ENCODE measurements at places on chromosomes 6 and 20.

DNA sequence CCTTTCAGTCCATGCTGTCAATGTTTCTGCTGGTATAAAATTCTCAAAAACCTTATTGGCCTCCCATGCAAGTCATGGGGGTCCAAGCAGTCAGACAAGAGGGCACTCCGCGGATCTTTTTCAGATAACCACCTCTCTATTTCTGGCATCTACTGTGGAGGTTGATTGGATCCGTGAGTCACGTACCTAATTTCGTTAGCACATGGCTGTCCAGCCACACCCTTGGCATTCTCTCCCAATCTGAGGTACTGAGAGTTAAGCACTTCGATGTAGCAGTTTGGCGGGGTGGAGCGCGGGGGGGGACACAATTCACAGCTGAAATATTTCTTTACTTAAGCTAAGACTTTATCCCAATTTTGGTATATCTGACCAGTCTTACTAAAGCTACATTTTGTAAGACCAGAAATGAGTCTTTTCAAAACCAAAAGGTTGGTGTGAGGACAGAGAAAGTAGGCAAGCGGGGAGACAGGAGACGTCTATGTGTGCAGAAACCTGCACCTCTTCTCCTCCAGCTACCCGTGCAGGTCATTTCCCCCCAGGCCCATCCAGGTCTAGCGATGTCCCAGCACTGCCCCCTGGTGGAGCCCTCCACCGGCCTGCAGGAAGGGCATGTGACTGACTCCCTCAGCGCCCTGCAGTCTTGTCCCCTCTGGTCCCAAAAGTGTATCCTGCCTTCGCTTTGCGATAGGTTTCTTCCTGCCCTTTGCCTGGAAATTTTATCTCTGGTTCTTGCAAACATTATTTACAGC is 113.1 kb downstream of the ADAT2 start:
- peak; percentile 45 for ATAC-seq

DNA sequence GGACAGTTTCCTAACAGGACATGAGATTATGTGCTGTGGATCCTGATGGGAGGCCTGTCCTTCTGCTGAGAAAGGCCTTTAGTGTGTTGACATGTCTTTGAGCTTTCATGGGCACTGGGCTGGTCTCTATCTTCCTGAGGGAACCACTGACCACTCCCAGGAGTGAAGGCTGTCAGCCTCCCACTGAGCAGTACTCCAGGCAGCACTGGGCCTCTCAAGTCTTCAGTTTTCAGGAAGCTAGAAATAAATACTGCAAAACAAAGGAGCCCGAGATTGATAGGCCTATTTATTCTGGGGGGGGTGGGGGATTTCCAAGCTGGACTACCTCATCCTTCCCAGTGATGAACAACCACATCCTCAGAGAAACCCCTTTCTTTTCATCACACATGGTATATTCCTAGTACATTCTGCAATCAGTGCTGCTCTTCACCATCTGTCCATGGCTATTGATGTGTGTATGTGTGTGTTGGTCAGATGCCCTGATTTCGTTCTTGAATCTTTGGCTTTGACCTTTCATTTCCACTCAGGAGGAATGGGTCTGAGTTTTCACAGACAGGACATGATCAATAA is 180.9 kb upstream of the SPTLC3 start:
- no peak for ATAC-seq

- ATAC-seq = no peak
Measured at GRCh38 chr6:99563056-99563723, 5.3 kb downstream of the CCNC start.

DNA sequence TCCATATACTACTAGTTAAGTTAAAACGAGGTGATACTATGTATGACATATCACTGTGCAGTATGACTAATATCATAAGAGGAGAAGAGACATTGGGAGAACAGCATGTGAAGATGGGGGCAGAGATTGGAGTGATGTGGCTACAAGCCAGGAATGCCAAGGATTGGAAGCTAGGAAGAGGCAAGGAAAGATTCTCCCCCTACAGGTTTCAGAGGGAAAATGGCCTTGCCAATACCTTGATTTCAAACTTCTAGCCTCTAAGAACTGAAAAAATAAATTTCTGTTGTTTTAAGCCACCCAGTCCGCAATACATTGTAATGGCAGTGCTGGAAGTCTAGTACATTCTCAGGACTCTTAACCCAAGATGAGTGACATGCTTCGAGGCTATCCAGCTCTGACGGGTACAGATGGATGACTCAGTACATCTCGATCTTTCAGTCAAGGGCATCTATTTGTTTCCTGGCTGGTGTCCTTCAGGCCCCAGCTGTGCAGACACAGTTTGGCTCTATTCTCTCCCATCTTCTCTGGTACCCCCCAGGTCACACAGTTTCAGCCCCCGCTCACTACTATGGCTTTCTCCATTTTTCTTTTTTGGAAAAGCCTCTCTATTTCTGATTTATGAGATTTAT is 55.5 kb upstream of the THEMIS start:
- ATAC-seq = peak; percentile 41

DNA sequence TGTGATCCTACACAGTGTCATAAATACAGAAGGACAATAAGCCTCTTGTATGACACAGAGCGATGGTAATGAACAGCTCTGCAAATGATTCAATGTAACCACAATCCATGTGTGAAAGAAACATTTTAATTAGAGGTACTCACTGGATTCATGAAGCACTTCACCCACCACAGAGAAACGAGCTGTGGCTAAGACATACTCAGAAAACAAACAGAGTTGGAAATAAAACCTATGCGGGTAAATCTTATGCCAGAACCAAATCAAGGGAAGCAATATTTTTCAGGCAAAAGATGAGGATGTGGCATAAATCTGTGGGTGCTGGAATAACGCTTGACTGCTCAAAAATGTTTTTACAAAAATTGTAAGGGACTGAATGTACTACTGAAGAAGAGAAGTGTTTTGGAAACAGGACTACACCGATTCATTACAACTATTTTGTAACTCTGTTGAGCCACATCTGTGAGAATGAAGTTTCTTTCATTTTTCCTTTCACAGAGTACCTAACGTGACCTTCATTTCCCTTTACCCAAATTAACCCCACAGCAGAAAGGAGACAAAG is 112.1 kb downstream of the WDR27 start:
- ATAC-seq = no peak

DNA sequence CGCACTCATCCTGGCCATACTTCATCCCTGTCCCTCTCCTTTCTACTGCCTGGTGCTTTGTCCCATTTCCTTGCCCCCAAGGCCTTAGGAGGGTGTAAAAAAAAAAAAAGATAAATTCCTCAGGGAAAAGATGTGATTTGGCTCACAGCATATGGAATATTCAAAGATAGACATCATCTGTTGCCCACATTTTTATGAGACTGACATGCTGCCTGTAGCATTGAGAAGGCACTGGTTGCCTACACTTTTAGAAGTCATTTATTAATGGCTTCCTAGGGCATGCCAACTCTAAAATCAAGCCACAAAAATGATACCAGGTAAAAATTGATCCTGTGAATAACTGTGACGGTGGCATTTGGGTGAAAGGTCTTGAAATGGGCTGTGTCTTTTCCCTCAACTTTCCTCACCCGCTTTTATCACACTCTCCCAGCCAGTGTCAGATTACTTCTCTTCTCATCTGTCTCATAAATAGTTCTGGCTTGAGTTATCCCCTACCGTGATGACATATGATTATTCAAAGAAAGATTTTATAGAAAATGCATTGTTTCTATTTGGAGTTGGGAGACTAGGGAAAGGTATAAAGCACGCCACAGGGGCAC is 139.4 kb downstream of the CARMIL1 start:
- ATAC-seq = no peak

GRCh38 chr20:47677635-47678453 is 107.4 kb downstream of the SULF2 start:
- ATAC-seq = peak; percentile 78

- ATAC-seq = no peak
Measured at GRCh38 chr6:158388727-158389126, 76.5 kb downstream of the TULP4 start.

- ATAC-seq = no peak
Measured at GRCh38 chr6:108561742-108562502, 1.2 kb downstream of the FOXO3 start.

DNA sequence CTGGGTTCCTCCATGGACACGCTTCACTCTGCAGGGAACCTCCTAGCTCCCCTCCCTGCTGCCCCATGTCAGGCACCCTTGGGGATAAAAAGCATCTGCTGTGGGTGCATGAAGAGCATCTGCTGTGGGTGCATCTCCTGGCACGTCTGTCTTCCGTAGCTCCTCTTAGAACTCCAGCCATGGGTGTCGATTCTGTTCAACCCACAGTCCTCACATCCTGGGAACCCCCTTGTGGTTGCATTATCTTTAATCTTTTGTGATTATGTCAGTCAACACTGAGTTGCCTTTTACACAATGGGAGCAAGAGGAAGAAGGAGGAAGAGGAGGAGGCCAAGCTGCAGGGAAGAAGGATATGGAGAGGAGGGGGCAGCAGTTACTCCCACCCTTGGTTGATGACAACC is 24.1 kb upstream of the CCR6 start:
- ATAC-seq = no peak

GRCh38 chr6:40389254-40389653 is 197.9 kb downstream of the LRFN2 start:
- ATAC-seq = no peak

DNA sequence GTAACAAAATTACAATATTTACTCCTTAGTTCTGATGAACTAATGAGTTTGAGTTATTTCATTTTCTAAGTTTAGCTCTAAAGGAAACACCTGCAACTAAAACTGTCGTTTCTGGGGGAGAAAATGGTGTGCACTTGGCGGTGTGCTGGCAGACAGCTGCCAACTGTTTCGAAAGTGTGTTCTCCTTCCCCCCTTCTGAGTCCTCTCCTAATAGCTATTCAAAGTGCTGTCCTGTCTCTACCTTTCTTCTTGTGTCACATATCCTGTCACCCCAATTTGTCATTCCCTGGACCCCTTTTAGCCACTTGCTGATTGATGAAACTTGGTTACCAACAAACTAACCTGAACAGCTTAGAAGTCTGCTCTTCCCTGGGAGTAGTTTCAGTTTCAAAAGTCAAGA is 4.9 kb upstream of the UBE2J1 start:
- ATAC-seq = no peak

GRCh38 chr6:95946906-95947305 is 68.9 kb upstream of the FUT9 start:
- no peak for ATAC-seq

DNA sequence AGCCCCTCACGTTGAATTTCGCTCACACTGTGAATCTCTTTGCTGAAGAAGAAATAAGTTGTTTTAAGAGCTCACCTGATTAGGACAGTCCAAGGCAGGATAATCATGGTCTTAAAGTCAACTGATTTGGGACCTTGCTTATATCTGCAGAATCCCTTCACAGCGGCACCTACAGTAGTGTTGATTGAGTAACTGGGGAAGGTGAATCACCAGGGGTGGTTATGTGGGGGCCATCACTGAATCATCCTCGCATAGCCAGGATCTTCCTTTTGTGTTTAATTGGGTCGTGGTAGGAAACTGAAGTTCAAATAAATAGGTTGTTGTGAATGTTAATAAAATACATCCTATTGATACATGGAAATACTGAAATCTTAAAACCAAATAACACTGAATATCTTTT is 20.2 kb upstream of the MICA start:
- no peak for ATAC-seq

DNA sequence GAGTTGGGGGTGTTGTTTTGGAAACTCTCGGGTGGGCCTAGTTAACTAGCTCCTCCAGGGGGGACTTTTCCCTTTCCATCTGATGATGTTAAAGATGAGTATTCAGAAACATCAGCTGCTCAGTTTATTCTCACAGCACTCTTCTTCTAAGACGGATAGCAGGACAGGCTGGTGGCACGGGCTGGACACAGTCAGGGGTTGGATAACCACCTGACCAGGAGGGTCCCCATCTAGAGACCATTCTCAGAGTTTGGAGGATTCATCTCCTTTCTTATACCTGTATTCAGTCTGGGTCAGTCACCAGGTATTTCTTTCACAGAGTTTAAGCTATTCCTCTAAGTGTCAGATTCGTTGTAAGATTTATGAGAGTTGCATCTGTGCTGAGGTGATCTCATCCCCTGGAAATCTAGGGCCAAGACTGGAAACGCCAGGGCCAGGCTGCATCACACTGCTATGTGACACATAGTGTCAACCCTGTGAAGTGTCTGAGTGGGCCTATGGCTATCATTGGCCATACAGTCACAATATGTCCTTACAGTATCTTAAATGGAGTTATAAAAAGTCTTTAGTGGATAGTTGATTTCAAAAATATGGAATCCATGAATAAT is 111.7 kb downstream of the FAM50B start:
- ATAC-seq = peak; percentile 54

DNA sequence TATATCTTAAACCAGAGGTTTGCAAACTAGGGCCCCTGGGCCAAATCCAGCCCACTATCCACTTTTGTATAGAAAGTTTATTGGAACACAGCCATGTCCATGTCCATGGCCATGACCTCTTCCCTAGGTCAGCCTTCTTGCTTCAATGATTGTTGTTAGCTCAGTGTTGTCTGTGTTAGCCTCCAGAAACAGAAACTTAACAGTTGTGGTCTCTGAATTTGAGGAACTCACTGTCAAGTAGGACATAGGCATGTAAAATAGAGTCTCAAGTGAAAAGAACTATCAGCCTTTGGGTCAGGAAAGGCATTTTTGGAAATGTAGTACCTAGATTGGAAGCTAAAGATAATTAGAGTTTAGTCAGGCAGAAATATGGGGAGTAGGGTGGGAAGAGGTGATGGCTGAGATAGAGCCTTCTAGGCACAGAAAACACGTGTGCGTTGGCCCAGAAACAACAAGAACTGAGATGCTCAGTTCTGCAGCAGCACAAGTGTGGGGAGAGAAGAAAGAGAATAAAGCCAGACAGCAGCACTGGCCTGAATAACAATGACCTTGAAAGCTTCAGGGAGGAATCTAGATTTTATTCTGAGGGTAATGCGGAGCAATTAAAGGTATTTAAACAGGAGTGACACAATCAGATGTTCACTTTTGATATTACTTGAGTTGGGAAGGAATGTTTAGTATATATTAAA is 87.0 kb upstream of the OLIG3 start:
- ATAC-seq = no peak

GRCh38 chr6:69427882-69428281 is 368.9 kb downstream of the LMBRD1 start:
- ATAC-seq = no peak

GRCh38 chr20:43681468-43681942 is 14.6 kb downstream of the MYBL2 start:
- peak; percentile 51 for ATAC-seq

DNA sequence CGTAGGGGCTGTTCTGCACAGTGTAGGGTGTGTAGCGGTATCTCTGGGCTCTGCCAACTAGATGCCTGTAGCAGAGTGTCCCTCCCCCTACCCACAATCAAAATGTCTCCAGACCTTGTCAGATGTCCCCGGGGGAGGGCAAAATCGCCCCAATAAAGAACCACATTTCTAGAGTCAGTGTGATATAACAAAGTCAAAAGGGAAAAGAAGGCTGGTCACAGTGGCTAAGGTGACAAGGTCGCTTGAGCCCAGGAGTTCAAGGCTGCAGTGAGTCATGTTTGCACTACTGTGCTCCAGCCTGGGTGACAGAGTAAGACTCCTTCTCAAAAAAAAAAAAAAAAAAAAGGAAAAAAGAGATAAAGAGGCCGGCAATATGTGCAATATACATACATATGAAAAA is 11.7 kb upstream of the CEP43 start:
- ATAC-seq = no peak

GRCh38 chr20:48904566-48905296 is 16.8 kb upstream of the ARFGEF2 start:
- ATAC-seq = peak; percentile 78
